ENCODE measurements at places on chromosomes 16 and 17.

GRCh38 chr16:10624527-10624926 is 44.1 kb upstream of the EMP2 start:
- no peak for DNase-seq

DNA sequence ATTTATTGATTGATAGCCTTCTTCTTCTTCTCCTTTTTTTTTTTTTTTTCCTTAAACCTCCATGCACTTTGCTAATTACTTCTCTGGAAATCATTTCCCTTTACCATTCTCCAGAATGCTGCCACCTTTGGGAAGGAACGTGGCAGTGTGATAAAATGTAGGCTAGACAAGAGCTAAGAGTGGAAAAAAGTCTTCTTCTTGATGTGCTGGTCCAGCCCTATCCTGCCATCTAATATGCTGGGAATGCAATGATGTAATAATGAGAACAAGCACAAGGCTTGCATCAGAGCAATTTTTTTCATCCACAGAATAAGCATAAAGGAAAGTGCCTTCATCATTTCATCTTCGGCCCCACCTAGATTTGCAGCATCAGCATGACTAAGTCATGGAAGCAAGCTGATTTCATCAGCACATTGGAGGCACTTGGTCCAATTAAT is 128.7 kb upstream of the ZFHX3 start:
- DNase-seq, result no peak

DNA sequence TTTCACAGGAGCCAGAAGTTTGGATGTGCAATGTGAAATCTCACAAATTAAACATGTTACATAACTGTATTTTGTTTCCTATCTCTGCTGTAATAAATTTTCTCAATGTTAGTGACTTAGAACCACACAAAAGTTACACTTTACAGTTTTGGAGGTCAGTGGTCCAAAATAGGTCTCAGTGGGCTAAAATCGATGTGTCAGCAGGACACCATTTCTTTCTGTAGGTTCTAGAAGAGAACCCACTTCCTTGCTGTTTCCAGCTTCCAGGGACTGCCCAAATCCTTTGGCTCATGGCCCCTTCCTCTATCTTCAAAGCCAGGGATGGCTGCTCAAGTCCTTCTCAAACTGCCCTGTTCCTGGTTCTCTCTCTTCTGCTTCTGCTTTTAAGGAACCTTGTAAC is 252.7 kb downstream of the WWOX start:
- DNase-seq, result no peak

DNA sequence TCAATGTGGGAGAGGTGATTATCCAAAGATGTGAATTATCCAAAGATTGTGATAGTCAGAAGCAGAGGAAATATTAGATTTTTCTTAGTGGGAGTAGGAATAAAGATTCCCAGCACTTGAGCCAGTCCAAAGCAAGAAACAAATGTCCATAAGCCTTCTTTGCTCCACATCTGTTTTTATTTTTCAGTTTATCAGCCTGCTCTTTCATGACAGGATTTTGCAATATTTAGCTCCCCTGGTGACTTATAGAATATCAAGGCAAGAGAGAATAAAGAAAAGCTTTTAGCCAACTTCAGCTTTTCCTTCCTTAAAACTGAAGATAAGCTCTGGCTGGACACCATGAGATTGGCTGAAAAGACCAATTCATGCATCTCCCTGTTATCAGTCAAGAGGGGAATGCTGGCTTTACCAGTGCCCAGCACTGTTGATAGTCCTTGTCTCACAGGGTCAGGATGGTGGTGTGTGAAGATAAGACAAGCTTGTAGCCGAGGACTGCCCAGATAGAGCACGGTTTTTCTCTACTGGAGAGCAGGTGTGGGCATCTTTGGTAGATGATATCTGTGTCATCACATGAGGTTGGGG is 706.5 kb downstream of the KCNJ2 start:
- DNase-seq, result no peak

DNA sequence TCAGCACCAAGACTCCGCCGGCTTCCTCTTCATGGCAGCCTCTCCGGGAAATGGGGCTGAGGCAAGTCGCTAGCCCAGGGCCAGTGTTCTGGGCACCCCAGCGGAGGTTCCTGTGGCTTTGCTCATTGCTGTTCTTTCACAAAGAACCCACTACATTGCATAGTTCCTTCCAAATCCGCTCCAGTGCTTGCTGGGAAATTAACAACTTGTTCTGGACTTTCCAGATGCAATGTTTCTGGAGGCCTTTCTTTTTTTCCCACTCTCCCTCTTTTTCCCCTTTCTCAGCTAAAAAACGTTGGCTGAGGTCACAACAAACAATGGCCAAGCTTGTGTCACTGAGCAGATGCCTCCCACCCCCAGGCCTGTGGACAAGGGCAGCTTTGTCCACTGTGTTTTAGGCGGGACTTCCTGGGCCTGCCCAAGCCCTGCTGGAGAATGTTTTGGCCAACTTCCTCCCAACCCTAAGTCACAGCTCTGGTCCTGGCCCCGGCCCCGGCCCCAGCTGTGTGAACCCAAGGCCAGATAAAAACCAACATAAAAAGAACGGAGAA is 131.5 kb upstream of the RCVRN start:
- no peak for DNase-seq

- DNase-seq, result no peak
Measured at GRCh38 chr16:78878570-78878969, 722.0 kb downstream of the MAF start.

DNA sequence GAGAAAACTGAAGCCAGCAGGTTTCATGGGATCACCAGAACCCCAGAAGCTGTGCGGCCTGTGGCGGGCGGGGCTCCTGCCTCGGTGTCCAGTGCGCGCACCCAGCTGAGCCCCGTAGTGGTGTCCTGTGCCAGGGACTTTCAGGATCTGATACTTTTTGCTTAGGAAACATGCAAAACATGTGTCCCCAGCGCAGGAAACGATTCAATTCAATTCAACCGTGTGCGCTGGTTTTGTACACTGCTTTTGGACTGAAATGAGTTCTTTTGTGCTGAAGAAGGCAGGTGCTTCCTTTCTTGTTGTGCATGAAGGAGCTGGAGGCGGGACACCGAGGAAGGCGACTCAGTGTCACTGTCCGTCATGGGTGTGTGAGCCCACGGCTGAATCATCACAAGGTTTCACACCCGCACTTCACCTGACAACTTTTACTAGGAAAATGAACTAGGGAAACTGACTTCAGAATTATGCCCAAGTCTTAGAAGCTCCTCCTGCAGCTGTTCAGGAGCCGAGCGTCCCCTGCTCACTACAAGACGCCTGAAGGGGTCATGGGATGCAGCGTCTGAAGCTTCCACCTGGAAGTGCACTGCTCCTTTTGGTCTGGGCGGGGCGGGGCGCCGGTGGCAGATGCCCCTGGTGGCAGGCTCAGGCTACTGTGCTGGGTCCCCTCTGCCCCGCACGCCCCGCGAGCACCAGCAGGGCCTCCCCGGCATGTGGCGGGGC is 31.4 kb upstream of the ZNF750 start:
- DNase-seq, result no peak

- DNase-seq, result no peak
Measured at GRCh38 chr17:10633738-10634379, 23.2 kb downstream of the MYH3 start.

- no peak for DNase-seq
Measured at GRCh38 chr16:4852221-4852872, 5.1 kb downstream of the UBN1 start.

GRCh38 chr17:82238472-82239201 is 9.8 kb downstream of the SLC16A3 start:
- DNase-seq, result no peak

DNA sequence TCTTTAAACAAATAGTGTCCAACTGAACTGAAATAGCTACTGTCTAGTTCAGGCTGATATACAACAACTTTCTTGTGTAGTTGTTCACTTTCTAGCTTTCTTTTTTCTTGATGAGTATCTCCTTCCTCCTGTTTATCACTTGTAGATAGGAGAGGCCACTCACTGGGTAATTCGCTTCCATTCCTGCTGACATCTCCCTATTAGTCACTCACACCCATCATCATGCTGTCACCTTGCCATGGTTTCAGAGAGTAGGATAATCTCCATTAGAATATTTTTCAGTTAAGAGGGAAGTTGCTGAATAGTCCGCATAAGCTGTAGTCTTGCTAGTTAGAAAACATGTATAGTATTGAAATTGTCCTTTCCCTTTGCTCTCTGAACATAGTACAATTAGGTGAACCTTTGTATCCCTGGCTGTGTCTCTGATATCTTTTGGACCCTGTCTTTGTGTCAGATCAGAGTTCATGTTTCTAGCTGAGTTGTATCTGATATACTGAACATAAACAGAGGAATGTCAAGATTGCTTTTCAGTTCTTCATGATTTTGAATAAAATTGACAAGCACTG is 64.4 kb upstream of the RASL10B start:
- no peak for DNase-seq

GRCh38 chr16:88479793-88480760 is 27.0 kb downstream of the ZFPM1 start:
- DNase-seq, result no peak

DNA sequence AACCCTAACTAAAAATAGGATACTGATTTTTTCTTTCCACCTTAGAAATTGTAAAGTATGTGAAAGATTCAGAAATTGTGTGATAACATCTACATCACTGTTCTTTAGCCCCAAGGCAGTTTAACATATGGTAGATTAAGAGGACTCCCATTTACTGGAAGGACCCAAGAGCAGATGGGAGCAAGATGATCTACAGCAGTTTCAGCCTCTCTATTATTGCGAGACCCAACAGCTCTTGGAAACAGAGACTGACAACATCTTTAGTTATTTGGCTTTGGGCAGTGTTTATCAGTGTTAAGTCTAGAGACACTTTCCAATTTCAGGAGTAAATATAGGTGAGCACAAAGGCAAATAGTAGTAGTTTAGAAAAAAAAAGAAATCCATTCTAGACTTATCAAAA is 124.9 kb upstream of the CORO6 start:
- DNase-seq, result no peak

DNA sequence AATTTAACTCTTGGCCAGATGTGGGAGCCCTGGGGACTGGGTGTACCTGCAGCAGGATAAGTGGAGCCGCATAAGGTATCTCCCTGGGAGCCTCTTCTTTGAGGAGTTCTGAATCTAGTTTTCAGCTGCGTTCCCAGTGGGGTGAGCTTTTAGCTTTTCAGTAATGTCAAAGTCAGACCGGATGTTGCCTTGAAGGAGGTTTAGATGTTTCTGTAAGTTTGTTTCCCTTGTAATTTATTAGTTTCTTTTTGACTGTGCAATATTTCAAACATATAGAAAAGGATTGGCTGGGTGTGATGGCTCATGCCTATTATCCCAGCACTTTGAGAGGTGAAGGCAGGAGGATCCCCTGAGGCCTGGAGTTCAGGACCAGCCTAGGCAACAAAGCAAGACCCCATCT is 98.6 kb upstream of the EEF2KMT start:
- no peak for DNase-seq

DNA sequence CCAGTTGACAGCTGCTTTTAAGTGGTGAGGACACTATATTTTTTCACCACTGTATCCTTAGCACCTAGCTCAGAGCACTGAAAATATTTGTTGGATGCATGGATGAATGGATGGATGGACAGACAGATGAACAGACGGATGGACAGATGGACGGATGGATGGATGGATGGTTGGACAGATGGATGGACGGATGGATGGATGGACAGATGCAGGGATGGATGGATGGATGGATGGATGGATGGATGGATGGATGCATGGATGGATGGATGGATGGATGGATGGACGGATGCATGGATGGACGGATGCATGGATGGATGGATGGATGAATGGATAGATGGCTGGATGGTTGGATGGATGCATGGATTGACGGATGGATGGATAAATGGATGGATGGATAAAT is 12.4 kb upstream of the SLC5A11 start:
- DNase-seq, result no peak

DNA sequence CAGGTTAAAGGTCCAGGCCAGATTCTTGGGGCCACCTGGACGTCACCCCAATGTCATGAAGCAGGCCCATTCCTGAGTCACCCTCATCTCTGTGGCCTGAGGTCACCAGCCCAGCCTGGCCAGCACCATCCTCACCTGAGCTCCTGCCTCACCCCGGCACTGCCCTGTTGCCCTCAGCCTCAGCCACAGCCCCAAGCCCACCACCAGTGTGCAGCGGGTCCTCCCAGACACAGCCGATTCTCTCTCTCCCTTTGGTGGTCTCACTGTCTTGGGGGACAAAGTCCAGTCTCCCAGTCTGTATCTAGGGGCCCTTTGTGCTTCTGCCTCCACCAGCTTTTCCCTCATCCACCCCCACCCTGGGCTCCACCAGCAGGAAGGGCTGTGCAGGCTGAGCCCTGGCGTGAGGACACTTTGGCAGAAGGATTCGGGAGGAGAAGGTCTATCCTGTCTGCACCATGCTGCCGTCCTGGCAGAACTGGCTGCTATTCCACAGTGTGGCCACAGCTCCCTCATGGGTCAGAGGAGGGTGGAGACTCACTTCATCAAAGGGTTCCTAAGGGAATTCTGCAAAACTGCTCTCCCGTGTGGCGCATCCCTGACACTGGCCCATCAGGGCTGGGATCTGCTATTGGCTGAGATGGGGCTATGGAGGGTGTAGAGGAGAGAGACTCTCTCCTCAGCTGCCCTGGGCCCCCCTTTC is 64.3 kb downstream of the PRMT7 start:
- DNase-seq, result no peak

DNA sequence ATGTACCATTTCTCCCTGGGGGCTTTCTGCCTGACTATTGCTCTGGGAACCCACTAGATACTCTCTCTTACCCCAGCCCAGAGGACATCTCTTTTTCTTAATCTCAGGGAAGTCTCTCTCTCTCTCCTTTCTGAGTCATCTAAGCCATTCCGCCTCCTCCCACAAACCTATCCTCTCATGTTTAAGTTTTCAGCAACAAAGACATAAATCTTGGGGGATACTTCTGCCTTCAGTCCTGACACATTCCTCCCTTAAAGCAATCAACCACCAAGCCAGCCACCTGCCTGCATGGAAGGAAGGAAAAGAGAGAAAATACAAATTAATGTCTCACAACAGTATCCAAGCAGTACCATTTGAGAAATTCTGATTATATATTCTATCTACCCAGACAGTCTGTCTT is 128.8 kb downstream of the HS3ST2 start:
- peak; percentile 43 for DNase-seq

GRCh38 chr17:80047176-80047575 is 10.7 kb downstream of the CCDC40 start:
- DNase-seq, result no peak

- no peak for DNase-seq
Measured at GRCh38 chr17:74272731-74273201, 1.3 kb upstream of the DNAI2 start.

GRCh38 chr16:81694494-81695280 is 84.4 kb upstream of the PLCG2 start:
- DNase-seq, result no peak

- no peak for DNase-seq
Measured at GRCh38 chr17:43584666-43585102, 38.5 kb upstream of the ETV4 start.
